ENCODE measurements at places on chromosomes 6 and 20.

DNA sequence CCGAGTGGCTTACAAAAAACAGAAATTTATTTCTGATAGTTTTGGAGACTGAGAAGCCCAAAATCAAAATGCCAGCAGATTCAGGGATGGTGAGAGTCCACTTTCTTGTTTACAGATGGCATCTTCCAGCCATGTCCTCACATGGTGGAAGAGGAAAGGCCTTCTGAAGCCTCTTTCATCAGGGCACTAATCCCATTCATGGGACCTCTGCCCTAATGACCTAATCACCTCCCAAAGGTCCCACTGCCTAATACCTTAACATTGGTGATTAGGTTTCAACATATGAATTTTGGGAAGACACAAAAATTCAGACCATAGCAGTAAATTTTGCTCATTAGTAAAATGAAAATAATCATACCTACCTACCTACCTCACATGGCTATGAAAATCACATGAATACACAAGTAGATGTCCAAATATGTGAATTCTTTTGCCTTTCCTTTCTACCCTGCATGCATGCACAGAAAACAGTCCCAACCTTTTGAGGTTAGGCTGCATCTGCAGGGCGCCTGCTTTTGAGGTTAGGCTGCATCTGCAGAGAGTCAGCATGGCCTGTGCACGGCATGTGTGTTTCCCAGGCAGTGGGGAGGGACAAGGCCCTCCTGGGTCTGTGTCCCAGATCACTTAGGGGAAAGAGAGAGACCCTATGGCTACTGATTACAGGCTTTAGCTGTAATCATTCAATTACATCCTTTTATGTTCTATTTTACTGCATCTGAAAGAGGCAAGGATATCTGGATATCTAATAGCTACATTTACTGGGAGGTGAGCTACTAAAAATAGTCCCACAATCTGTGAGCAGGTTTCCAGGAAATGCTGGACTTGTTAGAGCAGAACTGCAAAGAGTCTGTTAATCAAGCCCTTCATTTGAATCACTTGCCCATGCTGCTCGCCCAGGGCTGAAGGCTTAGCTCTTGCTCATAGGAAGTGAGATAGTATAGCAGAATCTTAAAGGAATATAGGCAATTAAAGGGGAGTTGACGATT, 497.7 kb upstream of the MARCKS start:
- no peak for DNase-seq

GRCh38 chr20:59022754-59023153, 3.5 kb downstream of the TUBB1 start:
- no peak for DNase-seq

DNA sequence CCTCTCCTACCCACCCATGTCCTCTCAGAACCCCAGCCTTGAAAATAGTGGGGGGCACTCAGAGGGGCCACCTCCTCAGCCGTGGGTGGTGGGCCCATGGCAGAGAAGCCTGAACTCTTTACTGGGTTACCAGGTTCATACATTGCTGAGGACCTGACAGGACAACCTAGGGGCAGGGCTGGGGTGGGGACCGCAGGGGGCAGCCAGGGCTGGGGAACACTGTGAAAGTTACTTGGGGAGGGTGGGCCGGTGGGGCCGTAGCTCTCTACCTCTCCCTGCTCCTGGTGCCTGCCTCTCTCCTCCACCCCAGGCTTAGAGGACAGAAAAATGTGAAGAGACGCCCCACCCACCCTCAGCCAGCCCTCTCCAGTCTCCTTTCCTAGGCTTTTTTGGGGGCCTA, 15.4 kb downstream of the MDFI start:
- no peak for DNase-seq

GRCh38 chr20:20930500-20930899, 175.7 kb downstream of the LINC00237 start:
- DNase-seq, result no peak

GRCh38 chr6:90573624-90574023, 13.2 kb downstream of the MAP3K7 start:
- no peak for DNase-seq

- no peak for DNase-seq
These were observed 10.4 kb upstream of the SUMO4 start for GRCh38 chr6:149389509-149390297.

GRCh38 chr6:56033401-56033800, 158.0 kb upstream of the BMP5 start:
- DNase-seq, result no peak

- no peak for DNase-seq
These were observed 52.4 kb upstream of the ERVFRD-1 start for GRCh38 chr6:11163932-11164331.

DNA sequence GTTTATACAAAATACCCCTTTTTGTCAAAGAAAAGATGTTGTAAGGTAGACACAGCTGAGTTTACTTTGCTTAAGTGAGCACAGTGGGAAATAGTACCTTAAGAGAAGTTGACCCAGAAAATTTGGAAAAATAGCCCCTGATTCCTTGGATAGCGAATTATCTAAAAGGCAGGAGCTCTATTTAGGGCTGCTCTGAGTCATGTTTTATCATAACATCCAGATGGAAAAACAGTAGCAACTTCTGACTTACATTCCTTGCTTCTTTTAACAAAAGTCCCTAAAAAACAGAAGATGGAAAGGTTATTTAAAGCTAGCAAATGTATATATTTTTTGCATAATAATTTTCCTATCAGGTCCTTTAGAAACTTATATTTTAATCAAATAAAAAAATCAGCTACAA, 59.0 kb downstream of the THEMIS start:
- DNase-seq, result no peak

- no peak for DNase-seq
These were observed 74.8 kb downstream of the HACE1 start for GRCh38 chr6:104784884-104785283.

DNA sequence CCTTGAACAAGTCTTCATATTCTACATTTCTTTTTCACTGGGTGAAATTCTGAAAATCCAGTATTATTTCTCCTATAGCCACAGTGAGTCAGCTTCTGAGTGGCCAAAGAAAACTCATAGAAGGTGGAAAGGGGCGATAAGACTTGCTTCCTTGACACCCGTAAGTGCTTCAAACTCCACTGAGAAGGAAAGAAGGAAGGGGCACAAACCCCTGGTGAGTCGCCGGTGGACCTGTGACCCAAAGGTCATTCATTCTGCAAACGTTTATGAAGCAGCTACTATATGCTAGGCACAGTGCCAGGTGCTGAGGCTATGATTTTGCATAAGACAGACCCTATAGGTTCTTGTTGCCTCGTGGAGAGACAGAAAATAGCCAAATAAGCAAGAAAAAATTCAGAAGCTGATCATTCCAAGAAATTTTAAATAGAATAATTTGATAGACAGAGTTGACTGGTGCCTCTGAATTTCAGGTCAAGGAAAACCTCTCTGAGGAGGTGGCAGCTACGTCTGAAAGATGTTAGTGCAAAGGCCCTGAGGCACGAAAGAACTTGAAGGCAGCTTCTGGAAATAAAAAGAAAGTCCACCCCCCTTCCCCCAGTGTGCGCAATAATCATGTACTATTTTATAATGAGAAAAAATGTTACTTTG, 118.2 kb downstream of the CD24 start:
- DNase-seq, result no peak

- DNase-seq, result no peak
These were observed 39.0 kb downstream of the PHF3 start for GRCh38 chr6:63674635-63675034.

GRCh38 chr20:5996765-5997164, 46.3 kb downstream of the MCM8 start:
- DNase-seq, result no peak

GRCh38 chr6:170128811-170129681, 161.8 kb downstream of the DLL1 start:
- DNase-seq, result no peak

GRCh38 chr6:9647599-9647998, 767.3 kb downstream of the TFAP2A start:
- no peak for DNase-seq

DNA sequence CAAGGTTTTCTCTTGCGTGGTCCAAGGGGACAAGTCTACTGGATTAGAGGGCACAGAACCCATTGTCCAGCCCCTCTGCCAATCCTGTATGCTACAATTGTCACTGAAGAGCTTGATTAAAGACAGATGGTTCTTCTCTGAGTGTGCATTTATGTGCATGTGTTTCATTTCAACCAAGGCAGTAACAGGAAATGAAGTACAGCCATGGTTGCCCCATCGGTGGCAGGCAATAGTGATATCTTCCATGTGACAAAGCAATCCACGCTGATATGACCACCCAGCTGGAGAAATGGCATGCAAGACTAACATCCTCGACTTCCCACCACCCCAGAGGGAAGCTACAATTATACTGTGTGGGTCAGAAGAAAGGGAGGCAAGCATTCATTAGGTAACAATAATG, 85.5 kb downstream of the UNC5CL start:
- DNase-seq, result no peak

- DNase-seq, result peak; percentile 37
These were observed 567.4 kb downstream of the CBLN4 start for GRCh38 chr20:55437798-55438415.

GRCh38 chr20:24163506-24163905, 174.9 kb upstream of the GGTLC1 start:
- no peak for DNase-seq

DNA sequence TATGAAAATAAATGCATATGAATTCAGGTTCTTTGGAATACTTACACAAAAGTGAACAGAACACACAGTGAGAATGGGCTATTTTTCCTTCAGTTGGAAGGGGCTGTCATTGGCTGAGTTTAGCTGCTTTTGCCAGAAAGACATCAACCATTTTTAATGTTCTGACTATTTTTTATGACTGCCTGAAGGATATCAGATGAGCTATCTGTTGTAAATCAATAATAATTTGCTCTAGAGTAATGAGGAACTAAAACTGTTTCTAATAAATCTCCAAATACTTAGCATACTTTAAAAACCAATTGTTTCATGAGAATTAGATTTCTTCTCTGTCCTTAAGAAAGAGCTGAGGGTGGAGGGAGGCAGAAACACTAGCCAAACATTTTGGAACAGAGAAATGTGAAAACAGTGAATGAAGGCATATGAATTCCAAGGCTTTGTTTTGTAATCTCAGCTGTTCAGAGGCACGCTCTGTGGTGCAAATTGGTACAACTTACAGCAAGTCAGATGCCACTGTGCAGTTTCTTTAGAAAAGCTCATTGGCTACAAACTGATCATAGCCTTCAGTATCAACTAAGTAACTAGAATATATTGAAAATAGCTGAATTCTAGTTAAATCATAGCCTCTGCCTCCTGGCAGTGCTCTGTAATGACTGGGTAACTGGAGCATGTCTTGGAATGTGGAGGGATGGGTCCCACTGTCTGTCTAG, 228.9 kb upstream of the JAG1 start:
- no peak for DNase-seq

DNA sequence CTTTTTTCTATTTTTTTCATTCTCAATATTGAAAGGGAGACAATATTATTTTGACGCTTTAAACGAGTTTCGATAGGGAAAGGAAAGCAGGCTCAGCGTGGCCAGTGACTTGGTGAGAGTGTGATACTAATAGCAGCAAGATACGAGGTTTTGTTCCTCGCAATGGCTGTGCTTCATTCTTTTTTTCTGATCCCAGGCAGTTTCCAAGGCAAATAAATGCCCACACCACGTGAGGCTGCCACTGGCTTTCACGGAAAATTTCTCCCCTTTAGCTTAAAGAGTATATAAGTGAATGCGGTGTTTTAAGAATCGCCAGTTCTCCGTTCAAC, 196.4 kb upstream of the ZNF184 start:
- no peak for DNase-seq

GRCh38 chr20:2164966-2165365, 63.3 kb downstream of the STK35 start:
- no peak for DNase-seq

DNA sequence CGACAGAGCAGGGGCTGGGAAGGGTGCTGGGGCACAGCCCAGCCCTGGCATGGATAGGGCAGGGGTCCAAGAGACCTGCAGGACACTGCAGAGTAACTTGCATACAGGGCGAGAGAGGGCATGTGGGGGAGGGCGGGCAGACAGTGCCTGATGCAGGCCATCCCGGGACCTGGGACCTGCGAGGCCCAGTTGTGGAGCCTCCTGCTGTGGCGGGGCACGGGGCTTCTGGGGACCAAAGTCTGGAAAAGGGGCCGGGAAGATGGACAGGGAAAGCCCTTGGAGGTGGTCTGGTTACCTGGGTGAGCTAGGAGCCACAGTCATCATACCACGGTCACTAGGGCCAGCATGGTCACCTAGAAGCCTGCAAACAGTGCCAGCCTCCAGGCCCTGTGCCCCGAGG, 412 bp upstream of the TUBB1 start:
- peak; percentile 50 for DNase-seq

GRCh38 chr6:162377735-162378134, 349.8 kb downstream of the PRKN start:
- no peak for DNase-seq

GRCh38 chr20:54098047-54098446, 27.7 kb upstream of the BCAS1 start:
- no peak for DNase-seq

GRCh38 chr6:34374069-34374468, 18.4 kb downstream of the NUDT3 start:
- DNase-seq, result no peak

DNA sequence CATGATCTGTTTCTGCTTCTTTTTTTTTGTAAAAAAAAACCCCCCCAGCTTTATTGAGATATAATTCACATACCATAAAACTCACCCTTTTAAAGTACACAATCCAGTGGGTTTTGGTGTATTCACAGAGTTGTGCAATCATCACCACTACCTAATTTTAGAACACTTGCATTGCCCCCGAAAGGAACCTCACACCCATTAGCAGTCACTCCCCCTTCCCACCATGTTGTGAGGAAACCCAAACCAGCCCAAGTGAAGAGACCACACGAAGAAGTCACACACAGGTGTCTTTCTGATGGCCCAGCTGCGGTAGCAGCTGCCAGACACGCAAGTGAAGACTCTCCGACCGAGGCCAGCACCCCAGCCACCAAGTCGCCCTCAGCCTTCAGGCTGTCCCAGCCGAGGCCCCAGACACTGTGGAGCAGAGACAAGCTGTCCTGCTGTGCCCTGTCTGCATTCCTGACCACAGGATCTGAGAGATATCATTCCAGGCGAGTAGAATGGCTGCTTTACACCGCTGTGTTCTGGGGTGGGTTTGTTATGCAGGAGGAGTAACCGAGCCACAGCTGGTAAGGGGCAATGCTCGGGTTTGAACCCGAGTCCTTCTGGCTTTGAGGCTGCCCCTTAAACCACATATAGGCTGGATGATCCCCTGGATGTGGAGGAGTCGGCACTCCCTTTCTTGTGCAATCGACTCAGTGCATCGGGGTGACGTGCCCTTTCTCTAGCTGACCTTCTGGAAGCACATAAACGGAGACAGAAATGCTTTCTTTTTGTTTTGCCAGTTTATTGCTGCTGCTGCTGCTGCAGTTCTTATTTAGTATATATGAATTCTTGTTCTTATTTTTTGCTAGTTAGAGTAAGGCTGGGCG, 59.1 kb upstream of the PTPN1 start:
- DNase-seq, result peak; percentile 75

GRCh38 chr20:49792611-49793010, 20.0 kb upstream of the SLC9A8 start:
- no peak for DNase-seq

GRCh38 chr6:64050590-64050989, 415.0 kb downstream of the PHF3 start:
- no peak for DNase-seq

- no peak for DNase-seq
These were observed 74.1 kb upstream of the INSM1 start for GRCh38 chr20:20293691-20294385.
